ENCODE measurements at places on chromosomes 5 and 9. TPM values are rescaled to one million over a fixed set of nuclear protein-coding genes. Genes with fewer than 3 reads are reported as not detected.

DNA sequence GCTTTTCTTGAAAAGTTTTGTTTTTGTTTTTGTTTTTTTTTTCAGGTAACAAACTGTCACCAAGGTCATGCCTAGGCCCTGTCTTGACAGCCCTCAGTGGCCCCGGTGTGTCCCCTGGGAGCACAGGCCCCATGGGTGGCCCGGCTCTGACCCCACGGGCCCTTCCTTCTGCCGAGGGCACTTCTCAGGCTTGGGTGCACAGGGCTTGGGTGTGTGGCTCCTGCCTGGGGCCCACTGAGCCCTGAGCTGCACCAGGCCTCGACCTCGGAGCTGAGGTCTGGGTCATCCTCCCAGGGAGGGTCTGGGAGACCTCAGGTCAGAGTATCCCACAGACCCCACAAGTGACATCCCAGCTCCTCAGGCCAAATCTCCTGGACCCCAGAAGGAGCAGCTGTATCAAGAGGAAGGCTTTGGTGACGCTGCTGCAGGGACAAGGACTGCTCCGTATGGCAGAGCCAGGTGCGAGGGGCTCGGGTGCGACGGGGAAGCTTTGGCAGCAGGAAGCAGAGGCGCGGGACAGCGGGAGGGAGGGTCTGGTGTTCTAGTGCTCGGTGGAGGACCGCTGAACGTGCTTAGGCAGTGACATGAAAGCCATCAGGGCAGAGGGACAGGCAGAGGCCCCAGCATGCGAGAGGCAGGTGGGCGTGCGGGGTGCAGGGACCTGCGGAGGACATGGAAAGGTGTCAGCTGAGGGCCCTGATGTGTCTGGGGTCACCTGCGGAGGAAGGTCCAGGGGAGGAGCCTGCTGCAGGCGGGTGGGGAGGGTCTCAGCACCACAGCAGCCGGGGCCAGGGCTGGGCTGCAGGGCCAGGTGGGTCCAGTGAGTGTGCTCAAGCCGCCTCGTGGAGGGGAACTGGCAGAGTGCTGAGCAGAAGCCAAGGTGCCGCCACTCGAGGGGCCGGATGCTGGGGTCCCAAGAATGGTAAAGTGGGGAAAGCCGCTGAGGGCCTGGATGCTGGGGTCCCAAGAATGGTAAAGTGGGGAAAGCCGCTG is 18.4 kb upstream of the SLC9A3 start:
- peak; percentile 25 for DNase-seq

GRCh38 chr5:15074651-15075050 is 203.1 kb upstream of the ANKH start:
- DNase-seq, result no peak

GRCh38 chr5:163941079-163941478 is 435.7 kb downstream of the MAT2B start:
- DNase-seq, result no peak

DNA sequence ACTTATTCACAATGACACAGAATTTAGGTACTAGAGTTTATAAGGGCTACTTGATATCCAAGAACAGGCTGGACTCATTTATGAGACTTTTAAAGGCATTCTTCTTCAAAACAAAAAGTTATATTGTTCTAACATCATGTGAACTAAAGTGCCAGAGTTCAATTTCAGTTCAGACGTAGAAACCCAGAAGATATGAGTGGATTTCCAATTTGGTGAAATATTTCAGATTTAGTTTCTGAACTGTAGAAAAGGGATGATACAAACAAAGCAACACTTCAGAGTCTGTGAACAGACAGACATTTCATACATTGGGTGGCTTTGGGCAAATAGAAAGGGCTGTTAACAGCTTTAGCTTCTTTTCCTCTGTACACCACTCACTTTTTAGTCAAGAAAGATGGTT is 384.0 kb downstream of the NR2F1-AS1 start:
- no peak for DNase-seq

- no peak for DNase-seq
Measured at GRCh38 chr9:22052376-22052945, 43.4 kb upstream of the CDKN2B start.

DNA sequence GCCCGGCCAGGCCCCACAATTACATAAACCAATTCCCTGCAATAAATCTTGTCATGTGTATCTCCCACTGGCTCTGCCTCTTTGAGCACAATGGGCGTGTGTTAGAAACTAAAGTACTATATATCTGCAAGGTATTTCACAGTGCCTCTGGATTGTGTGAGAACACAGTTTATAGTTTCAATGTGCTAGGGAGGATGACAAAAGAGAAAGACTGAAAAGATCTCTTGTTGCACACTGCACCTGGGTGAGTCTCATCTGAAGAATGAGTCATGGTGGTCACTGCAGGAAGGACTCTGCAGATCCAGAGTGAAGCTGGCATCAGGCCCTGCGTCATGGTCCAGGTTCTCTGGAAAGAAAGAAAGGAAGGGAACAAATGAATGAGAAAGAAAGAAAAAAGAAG is 20.7 kb upstream of the CTSV start:
- DNase-seq, result no peak

DNA sequence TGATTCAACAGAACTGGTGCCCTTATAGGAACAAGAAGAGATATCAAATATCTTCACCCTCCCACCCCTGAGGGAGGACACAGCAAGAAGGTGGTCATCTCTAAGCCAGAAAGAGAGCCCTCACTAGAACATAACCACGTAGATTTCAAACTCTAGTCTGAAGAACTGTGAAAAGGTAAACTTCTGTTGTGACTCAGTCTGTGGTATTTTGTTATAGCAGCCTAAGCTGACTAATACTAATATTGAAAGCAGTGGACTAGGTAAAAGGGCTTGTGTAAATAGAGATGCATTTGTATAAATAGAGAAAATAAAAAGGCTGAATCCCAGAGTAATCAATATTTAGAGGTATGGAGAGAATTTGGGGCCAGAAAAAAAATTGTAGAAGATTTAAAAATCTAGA is 157.6 kb upstream of the CCNH start:
- DNase-seq, result no peak

DNA sequence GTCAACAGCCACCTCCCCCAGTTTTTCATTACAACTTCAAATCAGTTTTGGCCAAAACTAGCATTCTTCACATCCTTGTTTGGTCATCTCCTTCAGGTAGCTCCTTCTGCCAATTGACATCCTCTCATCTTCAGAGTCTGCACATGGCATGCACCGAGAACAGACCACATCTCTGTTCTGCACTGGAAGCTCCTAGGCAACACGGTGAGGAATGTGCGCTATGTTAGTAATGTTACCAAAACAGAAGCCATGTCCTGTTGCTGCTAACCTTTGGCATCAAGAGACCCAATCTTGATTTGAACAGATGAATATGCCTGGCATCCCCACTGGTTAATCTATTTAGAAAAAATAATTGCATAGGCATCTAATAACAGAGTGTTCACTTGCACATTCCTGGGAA is 5.1 kb upstream of the HK3 start:
- no peak for DNase-seq

- no peak for DNase-seq
Measured at GRCh38 chr5:20291766-20292165, 303.8 kb upstream of the CDH18 start.

DNA sequence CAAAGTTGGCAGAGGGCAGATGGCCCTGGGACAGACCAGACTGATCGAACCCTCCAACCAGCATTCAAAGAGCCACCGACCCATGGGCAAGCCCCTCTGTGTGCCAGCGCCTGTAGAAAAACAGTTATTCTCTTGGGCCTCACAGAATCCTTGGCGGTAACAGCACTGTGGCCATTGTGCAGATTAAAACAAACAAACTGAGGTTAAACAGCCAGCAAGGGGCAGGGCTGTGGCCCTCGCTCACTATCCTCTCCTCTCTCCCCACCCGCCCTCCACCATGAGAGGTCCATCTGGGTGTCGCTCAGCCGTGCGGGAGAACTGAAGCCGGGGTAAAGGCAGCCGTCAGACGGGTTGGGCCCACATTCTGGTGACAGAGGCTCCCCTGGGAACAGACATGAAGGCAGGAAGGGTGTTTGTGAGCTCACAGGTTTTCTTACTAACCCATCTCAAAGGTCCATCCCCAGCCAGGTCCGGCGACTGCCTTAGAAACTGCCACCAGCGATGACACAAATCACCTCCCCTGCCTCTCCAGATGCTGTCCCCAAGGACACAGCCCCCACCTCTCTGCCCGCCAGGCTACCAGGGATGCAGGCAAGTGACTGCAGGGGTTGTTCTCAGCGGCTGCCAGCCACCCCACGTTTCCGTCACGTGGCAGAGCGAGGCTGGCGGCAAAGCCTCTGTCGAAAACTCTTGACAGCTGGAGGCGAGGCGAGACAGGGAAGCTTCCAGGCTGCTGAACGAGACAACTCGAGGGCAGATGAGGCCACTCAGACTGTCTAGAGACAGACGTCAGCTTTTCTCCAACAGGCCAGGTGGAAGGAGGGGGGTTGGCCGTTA is 75.8 kb upstream of the SARDH start:
- no peak for DNase-seq

DNA sequence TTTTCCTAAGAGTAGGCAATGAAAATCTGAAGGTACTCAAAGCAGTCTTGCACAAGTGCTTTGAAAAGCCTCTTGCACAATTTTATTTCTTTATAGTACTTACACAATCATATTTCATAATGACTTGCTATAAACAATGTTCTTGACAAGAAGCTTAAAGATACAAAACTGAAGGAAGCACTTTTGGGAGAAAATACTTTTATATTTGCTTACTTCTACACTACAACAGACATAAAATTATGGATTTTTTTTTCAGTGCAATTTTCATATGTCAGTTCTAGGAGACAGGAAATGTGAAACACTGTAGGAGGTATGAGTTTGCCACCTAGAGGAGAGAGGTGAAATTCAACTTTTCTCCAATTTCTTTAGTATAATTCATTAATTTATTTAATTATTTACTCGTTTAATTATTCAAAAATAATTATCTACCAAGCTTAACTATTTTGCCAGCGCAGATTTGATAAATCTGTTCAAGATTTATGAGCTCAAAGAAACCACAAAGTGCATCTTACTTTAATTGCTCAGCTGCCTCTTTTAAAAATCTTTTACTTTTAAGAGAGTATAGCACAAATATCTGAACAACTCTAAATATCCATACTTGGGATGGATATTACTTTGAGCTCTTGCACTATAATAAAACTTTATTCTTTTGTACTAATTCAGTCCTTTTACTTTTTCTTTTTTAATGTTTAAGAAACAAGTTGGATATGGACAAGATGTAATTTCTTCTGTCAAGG is 29.0 kb upstream of the CDKN2B start:
- DNase-seq, result no peak

DNA sequence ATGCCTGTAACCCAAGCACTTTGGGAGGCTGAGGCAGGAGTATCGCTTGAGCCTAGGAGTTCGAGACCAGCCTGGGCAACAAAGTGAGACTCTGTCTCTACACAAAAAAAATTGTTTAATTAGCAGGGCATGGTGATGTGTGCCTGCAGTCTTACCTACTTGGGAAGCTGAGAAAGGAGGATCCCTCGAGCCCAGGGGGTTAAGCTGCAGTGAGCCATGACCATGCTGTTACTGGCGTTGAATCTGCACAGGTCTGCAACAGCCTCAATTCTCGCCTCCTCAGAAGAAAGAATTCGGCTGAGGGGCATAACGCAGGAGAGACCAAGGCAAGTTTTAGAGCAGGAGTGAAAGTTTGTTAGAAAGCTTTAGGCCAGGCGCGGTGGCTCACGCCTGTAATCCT is 18.0 kb downstream of the CCT5 start:
- DNase-seq, result no peak

- no peak for DNase-seq
Measured at GRCh38 chr9:130177898-130178805, 5.9 kb downstream of the NCS1 start.

- DNase-seq, result no peak
Measured at GRCh38 chr9:136142859-136143214, 24.2 kb upstream of the TMEM250 start.

GRCh38 chr9:109977521-109977920 is 197.5 kb downstream of the PALM2AKAP2 start:
- no peak for DNase-seq

DNA sequence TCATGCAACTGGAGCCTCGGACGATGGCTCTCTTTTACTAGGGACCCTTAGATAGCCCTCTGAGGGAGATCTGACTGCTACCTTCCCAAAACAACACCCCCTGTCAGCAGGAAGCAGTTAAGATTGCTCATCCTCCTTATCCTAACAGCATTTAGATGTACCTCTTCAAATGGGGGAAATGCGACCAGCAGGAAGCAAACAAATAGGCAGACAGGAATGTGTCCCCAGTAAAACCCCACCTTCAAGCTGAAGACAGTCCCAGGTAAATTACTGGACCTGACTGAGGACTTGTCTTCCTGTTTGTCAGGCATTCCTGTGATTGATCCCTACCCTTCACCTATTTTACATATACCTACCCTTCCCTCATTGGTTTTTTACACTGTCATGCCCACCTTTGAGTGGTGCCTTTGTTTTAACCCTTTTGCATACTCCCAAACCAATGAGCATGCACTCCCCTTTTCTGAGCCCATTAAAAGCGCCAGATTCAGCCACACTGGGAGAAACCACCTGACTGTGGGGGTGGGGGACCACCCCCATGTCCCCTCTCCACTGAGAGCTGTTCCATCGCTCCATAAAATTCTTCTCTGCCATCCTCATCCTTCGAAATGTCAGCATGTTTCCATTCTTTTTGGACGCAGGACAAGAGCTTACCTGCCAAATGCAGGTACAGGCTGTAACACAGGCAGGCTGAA is 954.0 kb upstream of the CDH6 start:
- DNase-seq, result no peak

DNA sequence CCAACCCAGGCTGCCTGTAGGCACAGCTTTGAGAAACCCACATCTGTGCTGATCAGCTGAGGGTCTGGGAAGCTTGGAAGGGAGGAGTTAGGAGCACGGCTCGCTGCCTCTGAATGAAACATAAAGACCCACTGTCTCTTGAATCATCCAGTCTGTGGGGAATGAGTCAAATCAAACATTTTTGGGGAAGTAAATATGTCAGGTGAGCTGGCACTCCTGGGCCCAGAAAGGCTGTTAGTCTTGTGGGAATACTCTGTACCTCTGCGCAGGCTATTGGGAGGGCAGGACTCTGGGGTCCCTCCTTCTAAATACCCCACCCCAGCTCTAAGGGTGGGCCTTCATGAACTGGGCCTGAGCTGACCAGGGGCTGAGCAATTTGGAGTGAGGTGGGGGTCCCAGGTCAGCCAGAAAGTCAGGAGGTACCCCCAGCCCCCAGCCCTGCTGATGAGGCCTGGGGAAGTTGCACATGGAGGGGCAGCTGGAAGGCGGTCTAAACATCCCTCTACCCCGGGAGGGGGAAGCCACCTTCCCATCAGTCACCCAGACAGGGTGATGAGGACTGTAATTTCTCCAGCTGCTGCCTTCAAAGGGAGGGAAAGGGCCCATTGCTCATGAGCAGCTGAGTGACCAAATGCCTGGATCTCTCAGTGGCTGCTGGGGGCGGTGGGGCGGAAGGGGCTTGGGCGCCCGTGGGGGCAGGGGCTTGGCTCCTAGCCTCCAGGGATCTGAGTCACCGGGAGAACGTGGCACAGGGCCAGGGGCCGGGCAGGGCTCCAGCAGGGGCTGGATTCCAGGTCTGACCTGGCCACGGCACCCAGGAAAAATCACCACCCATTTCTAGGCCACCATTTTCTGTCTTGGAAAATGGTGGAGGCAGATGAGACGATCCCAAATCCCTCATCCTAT is 10.8 kb downstream of the FIBCD1 start:
- DNase-seq, result no peak

- no peak for DNase-seq
Measured at GRCh38 chr5:115257981-115258380, 4.7 kb downstream of the PGGT1B start.

SPEF2 gene
- 5.0 TPM for total RNA-seq

NSA2 gene
- 66.0 TPM for total RNA-seq

GRXCR2 gene
- not detected for total RNA-seq

CCDC192 gene
- not detected for total RNA-seq

CYLC2 gene
- not detected for total RNA-seq

PDGFRB gene
- 14.2 TPM for total RNA-seq

ANKRD34B gene
- total RNA-seq, result not detected

TLR4 gene
- total RNA-seq, result 12.8 TPM

PCDHA1 gene
- not detected for total RNA-seq

PRDM9 gene
- not detected for total RNA-seq

All from left colon (tissue), 2 donors.